Naive thymus-derived CD8-positive, alpha-beta T cell (primary cell): ENCODE measurements at places on chromosomes 6 and 20. TPM values are rescaled to one million over a fixed set of nuclear protein-coding genes. Genes with fewer than 3 reads are reported as not detected.

ZKSCAN3 gene
- total RNA-seq: 8.7 TPM

CALHM6 gene
- 4.8 TPM for total RNA-seq

PSMB1 gene
- total RNA-seq: 98.7 TPM

SLC17A3 gene
- total RNA-seq: not detected

C4A gene
- total RNA-seq: 6.0 TPM

BHLHE23 gene
- total RNA-seq: not detected

HSPA1L gene
- total RNA-seq: 3.5 TPM

LST1 gene
- total RNA-seq: 19.1 TPM

DSN1 gene
- 12.3 TPM for total RNA-seq

BNIP5 gene
- not detected for total RNA-seq

FAM50B gene
- total RNA-seq: 11.5 TPM

RNF144B gene
- 4.6 TPM for total RNA-seq

OR2J3 gene
- total RNA-seq: not detected

PTGIS gene
- total RNA-seq: not detected

TMEM217 gene
- 0.96 TPM for total RNA-seq

TCEA2 gene
- 42.0 TPM for total RNA-seq

SLPI gene
- total RNA-seq: not detected

RRAGD gene
- 3.9 TPM for total RNA-seq

SLC16A10 gene
- total RNA-seq: 26.1 TPM

SLC25A27 gene
- total RNA-seq: 5.2 TPM

YTHDF1 gene
- total RNA-seq: 51.8 TPM

ABHD16A gene
- total RNA-seq: 58.4 TPM

COL20A1 gene
- not detected for total RNA-seq

EDN3 gene
- total RNA-seq: not detected

PAX1 gene
- total RNA-seq: not detected

TAAR5 gene
- not detected for total RNA-seq

DDAH2 gene
- 5.1 TPM for total RNA-seq

ARMH2 gene
- total RNA-seq: 7.1 TPM

SCGN gene
- not detected for total RNA-seq
